ENCODE measurements at places on chromosomes 6 and 20.

DNA sequence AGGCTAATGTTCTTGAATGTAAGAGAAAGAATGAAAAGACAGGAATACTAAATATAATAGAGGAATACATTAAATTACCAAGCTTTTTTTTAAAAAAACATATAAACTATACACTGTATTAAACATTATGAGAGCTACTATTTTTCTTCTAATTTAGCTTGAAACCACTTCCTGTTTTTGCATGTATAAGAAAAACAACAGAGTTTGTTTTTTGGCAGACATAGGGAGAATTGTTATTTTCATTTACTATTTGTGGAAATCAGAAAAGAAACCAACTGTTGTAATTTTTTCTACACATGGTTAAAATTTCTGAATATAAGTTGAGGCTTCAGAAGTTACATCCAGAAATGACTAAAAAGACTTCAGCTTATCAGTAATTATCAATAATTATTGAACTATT is 991.8 kb upstream of the GJE1 start:
- no peak for DNase-seq

DNA sequence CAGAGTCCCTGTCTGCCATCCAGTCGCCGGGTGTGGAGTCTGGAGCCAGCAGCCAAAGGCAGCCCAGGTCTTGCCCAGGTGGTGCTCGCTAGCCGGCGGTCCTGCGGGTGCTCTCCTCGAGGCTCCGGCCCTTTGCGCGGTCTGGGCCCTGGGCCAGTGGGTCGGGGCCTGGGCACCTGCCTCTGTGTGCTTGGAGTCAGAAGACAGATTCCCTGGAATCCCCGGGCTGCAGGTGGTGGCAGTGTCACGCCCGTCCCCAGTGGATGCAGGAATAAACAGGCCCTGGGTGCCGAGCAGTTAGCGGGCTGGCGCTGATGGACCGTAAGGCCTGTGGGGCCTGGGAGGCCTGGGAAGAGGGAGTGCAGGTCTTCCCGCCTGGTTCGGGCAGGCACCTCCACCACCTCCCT is 5.3 kb downstream of the SS18L1 start:
- DNase-seq = no peak

- DNase-seq = no peak
These were observed 355.8 kb upstream of the SASH1 start for GRCh38 chr6:147986846-147987245.

DNA sequence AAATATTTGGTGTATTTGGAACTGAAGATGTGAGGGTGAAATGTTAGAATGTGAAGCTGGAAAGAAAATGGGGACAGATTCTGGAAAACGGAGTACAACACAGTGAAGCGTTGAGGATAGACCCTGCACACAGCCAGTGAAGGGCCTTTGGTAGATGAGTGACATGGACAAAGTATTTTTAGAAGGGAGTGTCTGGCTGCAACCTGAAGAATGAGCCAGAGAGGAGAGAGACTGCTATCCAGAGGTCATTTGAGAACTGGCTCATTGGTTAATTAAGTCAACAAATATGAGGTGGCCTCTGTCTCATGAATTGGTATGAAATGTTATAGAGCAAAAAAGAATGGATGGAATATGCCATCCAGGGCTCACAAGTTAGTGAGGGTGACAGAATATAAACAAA is 310.5 kb downstream of the PACRG start:
- no peak for DNase-seq

GRCh38 chr6:168157272-168158212 is 78.5 kb upstream of the FRMD1 start:
- peak; percentile 72 for DNase-seq

DNA sequence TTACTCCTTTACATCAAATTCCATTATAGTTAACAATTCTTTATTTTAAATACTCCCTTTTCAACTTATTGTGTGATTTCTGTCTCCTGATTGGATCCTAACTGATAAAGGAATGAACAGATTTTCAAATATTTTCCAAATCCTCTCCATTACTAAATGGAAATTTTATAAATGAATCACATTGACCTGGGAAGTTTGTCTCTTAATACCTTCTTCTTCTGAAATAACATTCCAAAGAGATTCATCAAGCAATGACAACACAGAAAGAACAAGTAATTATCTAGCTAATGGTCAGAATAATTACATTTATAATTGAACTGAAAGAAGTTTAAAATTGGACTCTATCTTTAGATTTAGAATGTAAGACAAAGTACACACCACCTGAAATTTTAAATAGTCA is 515.4 kb upstream of the PTCHD4 start:
- no peak for DNase-seq

DNA sequence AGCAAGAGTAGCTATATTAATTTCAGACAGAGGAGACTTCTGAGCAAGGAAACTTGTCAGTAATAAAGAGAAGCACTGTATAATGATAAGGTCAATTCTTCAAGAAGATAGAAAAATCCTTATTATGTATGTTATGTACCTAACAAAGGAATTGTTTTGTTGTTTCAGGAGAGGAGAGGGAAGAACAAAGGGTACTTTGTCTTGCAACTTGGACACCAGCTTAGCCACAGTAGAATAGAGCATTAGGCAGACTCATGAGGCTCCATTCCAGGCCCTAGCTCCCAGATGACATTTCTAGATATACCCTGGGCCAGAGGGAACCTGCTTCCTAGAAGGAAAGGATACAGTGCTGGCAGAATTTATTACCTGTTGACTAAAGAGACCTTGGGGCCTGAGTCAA is 6.5 kb upstream of the NUS1 start:
- DNase-seq = no peak

GRCh38 chr6:117449549-117450439 is 24.1 kb upstream of the ROS1 start:
- peak; percentile 42 for DNase-seq
